ENCODE measurements at places on chromosomes 5 and 9.

- DNase-seq = no peak
These were observed 86.7 kb downstream of the STK32A start for GRCh38 chr5:147321569-147321968.

DNA sequence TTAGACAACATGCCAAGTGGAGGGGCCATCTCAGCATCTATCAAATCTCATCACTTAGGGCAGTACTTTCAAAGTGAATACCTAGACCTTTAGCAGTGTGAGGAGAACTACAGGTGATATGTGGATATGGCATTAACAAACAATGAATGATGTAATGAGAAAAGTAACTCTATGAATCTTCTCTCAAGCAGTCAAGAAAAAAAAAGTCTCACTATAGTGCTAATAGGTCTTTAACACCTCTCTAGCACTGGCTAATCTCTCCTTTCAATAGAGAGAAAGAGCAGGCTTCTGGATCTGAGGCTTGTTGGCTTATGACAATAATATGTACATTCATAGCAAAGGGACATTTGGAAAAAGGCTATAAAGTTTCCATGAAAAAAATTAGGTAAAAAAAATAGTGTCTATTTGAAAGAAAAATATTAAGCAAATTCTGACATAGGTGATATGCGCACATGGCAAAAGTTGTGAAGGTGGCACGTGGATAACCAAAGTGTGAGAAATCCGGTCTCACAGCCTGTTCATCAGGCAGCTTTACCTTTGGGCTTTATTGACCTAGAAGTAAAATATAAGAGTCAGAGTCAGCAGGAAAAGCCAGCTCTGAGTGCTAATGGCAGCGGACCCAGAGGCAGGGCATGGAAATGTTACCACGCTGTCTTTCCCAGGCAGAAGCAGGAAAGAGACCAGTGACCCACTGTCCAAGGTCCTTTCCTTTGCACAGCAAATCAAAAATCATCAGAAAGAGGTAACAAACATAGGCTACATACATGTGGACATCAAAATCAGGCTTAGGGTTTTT, 203.4 kb downstream of the EFNA5 start:
- DNase-seq = peak; percentile 50

- DNase-seq = no peak
These were observed 19.0 kb upstream of the LHFPL2 start for GRCh38 chr5:78667461-78668103.

GRCh38 chr9:113935677-113936380, 59.7 kb downstream of the ZNF618 start:
- DNase-seq = no peak

GRCh38 chr5:1199649-1200494, 1.5 kb upstream of the SLC6A19 start:
- DNase-seq = no peak

DNA sequence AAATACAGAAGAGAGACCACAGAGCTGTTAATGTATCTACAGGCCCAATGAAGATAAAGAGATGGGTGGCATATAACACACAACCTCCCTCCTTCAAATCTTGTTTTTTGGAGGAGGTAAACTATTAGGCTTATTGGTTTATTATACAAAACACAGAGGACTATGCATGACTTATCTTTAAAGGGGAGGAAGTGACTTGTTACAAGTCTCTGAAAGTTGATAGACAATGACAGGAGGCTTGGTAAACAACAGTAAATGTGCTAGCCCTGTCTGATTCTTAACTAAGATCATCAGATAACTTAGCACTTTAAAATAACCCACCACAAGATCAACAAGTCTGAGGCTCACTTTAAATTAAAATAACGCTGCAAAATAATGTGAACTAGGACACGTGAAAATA, 219.0 kb downstream of the MLLT3 start:
- DNase-seq = peak; percentile 13

GRCh38 chr5:133844836-133845235, 123.6 kb downstream of the C5orf15 start:
- DNase-seq = no peak

GRCh38 chr5:43390471-43390870, 21.7 kb downstream of the CCL28 start:
- no peak for DNase-seq

DNA sequence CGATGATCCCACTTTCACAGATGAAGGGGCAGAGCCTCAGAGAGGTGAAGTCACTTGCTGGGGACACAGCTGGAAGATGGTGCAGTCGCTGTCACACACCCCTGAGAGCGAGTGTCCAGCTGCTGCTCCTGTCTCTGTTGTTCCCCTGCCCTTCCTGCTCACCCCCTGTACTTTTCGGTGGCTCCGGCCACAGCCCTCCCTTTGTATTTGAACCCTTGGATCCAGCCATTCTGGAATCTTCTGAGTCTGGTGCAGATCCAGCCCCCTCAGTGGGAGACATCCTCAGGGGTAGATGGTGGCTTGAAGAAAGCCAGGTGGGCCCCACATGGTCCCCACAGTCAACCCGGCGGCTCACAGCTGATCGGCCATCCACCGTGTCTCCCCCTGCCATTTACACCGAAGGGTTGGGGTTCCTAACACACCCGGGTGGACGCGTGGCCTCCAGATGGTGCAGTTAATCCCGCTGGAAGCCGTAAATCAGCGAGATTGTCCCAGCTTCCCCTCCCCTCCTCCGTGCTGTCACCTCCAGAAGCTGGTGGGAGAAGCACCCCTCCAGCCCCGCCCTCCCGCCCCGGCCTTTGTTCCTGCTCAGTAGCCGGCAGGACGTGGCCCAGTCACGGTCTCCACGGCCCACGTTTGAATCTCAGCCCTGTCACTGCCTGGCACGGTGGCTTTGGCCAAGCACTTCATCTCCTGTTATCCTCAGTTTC, 204.8 kb downstream of the C9orf50 start:
- DNase-seq = no peak

DNA sequence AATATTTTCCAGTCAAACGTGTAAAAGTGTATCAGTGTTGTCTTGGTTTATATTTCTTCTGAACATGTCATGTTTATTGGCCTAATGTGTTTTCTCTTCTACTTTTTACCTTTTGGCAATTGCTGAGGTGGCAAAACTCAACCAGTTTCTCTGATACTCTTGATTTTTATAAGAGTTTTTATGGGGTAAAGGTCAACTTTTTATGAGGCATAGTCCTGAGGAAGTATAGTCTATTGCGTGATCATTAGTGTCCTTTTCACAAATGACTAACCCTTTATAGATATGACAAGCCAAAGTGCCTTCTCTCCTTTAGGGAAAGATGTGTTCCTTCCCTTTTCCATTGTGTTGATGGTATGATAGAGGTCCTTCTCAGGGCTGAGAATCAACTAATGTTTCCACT, 32.9 kb downstream of the OCLN start:
- DNase-seq = no peak

- peak; percentile 82 for DNase-seq
These were observed 893 bp upstream of the SH2D3C start for GRCh38 chr9:127779136-127779981.
